ENCODE measurements at places on chromosomes 4 and X. TPM values are rescaled to one million over a fixed set of nuclear protein-coding genes. Genes with fewer than 3 reads are reported as not detected.

The CLCN5 gene
- 2.0 TPM for total RNA-seq

The AMBN gene
- total RNA-seq: not detected

The NSG1 gene
- total RNA-seq: not detected

The SLC25A5 gene
- 202 TPM for total RNA-seq

The XAGE1A gene
- not detected for total RNA-seq

The EPHA5 gene
- not detected for total RNA-seq

The MAGEA2 gene
- not detected for total RNA-seq
